M059J (cell line): ENCODE measurements at places on chromosomes 11 and 22.

DNA sequence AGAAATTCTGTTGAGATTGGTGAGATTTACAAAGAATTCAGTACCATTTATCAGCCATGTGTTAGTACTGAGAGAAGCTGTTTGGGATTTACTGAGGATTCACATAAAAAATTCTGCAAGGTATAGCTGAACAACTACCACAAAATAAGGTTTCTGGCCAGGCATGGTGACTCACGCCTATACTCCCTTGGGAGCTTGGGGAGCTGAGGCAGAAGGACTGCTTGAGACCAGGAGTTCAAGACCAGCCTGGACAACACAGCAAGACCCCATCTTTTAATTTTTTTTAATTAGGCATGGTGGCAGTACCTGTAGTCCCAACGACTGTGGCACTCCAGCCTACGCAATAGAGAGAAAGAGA, 86.7 kb downstream of the SIK3 start:
- DNase-seq, result no peak

- peak; percentile 86 for DNase-seq
These were observed 637 bp downstream of the DRD2 start for GRCh38 chr11:113474362-113475159.

DNA sequence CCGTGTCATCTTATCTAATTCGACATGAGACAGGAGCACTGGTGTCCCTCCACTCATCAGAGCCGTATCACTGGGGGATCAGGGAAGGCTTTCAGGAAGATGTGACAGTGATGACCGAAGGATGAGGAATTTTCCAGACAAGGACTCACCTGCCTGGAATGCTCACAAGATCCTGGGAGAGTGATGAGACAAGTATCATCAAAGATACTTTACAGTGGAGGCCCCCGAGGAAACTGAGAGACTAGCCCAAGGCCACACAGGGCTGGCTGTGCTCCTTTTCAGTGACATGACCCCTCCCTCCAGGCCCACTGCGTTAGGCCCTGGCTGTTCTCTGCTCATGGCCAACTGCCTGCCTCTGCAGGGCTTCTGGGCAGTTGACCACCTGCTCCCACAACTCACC, 13.0 kb downstream of the CLPB start:
- peak; percentile 27 for DNase-seq

DNA sequence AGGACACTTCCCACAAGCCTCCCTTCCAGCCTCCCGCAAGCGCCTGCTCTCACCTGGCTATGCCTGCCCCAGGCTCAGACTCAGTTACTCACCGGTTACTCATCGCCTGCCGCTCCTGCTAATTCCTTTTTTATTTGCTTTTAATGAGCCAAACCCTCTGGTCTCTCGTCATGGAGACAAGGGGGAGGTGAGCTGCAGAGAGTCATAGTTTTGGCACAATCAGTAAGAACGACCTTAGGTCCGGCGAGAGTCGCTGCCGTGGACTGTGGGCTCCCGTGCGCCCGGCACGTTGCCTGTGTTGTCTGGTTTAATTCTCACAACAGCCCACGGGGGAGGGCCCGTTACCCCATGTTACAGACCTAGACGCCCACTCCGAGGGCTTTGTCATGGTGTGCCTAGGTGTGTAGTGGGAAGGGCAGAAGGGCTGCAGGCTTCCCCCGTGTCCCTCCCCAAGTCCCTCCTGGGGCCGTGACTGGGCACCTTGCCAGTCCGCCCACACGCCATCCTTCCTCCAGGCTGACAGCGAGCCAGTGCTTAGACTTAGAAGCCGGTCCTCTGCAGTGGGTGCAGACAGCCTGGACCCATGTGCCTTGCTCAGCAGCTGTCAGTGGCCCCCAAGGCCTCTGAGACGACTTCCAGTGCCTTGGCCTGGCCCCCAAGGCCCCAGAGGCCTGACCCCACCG, 42.2 kb downstream of the WNT7B start:
- peak; percentile 98 for DNase-seq

- no peak for DNase-seq
These were observed 157.0 kb downstream of the BRD1 start for GRCh38 chr22:49670456-49671330.

- peak; percentile 75 for DNase-seq
These were observed 6.6 kb upstream of the PTS start for GRCh38 chr11:112219476-112220232.

GRCh38 chr11:117834068-117834810, 9.7 kb upstream of the FXYD2 start:
- no peak for DNase-seq
